ENCODE measurements at places on chromosomes 11 and 22.

GRCh38 chr11:87456499-87456898 lies 418.8 kb downstream of the TMEM135 start:
- no peak for DNase-seq

DNA sequence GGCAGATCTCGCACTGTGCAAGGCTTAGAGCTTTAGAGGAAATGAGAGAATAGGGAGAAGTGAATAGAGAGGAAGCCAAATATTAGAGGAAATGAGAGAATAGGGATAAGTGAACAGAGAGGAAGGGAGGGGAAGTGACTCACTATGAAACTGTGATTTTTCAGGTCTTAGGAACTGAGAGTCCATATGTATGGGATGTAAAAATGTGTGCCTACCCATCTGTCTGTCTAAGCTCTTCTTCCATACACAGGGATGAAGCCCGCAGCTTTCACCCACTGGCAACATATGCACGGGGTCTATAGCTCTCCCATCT lies 6.4 kb upstream of the CCDC86 start:
- no peak for DNase-seq

DNA sequence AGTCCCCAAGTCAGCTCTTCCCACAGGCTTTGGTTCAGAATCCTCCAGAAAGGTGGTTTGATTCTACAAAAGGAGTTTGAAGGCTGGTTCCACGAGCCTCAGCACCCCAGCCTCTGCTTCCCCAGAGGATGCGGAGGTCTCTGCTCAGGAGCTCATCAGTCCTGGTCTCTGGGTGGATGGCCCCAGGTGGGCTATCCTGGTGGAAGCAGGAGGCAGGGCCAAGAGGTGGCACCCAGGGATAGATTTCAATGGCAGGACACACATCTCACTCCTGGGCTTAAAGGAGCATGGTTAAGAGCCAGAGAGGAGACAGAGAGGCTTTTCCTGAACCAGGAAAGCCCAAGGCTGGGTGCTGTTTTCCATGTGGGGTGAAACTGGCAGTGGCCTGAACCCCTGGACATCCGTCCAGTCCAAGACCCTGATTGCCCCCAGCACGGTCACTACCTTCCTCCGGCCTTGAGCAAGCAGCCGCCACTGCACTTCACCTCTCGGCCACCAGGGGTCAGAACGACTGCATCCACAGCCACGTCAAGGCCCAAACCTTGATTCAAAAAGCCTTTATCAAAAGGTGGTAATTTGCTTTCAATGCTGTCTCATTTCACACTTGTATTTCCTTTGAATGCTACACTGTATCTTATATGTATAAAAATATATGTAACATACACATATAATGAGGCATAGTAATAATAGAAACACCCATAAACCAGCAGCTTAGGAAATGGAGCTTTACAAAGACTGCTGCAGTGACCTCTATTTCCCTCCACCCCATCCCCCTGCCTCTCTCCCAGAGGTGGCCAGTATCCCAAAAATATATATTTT lies 19.3 kb upstream of the FXYD2 start:
- no peak for DNase-seq

- no peak for DNase-seq
These were observed 7.4 kb downstream of the PEX26 start for GRCh38 chr22:18085188-18085587.

DNA sequence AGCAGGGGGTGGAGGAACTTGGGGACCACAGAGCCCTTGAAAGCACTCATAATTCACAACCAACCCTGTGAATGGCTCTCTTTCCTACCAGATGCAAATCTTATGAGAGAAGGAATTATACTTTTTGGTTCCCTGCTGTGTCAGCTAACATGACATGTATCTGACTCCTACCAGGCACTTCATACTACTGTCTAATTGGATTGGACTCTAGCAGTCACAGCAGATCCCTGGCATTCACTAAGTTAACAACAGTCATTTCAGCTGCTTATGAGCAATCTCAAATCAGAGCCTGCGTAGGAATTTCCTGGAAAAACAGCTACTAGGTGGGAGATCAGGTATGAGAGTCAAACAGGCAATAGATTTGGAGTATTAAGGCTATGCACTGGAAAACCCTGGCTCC lies 11.1 kb upstream of the ENDOD1 start:
- no peak for DNase-seq

DNA sequence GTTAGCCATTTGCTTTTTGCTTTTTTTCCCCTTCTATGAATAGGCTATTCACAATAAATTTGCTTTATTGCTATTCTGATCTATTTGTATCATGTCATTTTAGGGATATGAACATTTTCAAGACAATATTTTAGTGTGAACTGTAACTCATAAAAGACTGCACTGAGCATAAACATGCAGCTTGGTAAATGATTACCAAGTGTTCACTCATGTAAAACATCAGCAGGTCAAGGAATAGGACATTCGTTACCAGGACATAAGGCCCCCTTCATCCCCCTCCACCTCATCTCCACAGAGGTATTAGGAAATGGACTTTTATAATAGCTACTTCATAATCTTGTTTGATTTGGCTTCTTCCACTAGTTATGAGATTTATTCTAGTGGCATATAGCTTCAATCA lies 12.4 kb downstream of the NLRP14 start:
- DNase-seq, result no peak

GRCh38 chr11:11057472-11057854 lies 199.6 kb upstream of the ZBED5 start:
- no peak for DNase-seq

DNA sequence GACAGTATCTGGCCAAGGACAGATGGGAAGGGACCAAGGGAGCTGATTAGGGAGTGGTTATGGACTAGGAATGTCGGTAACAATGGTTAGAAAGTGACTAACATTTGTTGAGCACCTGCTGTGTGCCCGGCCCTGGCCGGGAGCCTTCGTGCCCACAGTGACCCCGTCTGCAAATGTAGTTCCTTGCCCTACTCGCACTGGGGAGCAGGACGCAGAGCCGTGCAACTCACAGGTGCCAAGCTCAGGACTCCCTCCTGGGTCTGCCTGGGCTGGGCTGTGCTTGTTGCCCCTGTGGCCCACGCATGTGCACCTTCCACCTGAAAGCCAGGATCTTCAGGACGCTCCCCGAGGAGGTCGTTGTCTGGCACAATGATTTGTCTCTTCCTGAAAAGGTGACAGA lies 56.7 kb upstream of the PPP6R3 start:
- no peak for DNase-seq

- DNase-seq, result no peak
These were observed 822.3 kb downstream of the LUZP2 start for GRCh38 chr11:25319127-25319526.

DNA sequence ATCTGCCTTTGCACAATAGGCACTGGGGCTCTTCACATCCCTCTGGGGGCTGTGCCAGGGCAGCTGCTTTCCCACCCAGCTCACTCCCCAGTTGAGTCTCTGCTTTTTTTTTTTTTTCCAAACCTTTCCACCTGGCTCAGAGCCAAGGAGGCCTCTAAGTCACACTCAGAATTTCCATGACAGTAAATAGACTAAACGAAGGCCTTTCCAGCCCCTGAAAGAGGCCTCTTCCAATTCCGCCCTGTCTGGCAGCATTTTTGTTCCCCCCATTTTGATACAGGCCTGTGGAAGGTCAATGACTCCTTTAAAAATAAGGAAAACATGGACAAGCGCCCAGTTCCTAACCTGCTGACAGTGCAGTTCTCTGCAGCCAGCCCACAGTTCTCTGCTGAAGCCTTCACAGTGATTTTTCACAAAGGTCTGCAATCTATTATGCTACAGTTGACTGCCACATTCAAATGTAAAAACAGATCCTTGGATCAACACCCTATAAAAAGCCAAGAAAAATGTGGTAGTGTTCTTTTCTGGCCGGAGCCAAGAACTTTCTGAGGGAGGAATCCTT lies 107.5 kb upstream of the SESN3 start:
- no peak for DNase-seq

DNA sequence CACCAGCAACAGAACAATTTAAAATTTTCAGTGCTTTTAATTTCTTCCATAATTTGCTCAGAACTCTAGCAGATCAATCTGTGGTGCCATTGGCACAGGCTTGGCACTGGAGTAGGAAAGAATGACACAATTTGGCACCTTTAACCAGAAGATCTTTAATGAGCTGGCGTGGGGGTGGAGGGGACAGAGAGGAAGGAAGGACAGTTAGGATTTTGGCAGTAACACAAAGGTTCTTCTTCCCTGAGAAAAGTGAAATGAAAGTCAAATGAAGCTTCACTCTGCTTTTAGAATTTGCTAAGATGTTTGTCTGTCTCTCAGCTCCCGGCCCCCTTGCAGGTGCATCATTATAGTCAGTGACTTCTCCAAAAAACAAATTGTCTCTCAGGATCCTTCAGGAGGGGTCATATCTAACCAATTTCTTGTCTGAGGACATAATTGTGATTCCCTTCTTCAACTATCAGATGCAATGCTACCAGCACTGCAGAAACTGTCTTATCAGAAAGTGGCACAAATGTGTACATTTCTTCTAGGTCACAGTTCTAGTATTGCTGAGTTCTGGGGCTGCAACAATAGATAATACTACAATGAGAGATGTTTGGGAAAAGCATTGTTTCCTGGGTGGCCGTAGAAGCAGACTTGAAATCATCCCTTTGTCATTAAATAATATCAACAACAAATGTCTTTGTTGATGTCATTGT lies 66.8 kb downstream of the CSTPP1 start:
- DNase-seq, result no peak

- DNase-seq, result no peak
These were observed 53.4 kb downstream of the P4HA3 start for GRCh38 chr11:74257959-74258553.

DNA sequence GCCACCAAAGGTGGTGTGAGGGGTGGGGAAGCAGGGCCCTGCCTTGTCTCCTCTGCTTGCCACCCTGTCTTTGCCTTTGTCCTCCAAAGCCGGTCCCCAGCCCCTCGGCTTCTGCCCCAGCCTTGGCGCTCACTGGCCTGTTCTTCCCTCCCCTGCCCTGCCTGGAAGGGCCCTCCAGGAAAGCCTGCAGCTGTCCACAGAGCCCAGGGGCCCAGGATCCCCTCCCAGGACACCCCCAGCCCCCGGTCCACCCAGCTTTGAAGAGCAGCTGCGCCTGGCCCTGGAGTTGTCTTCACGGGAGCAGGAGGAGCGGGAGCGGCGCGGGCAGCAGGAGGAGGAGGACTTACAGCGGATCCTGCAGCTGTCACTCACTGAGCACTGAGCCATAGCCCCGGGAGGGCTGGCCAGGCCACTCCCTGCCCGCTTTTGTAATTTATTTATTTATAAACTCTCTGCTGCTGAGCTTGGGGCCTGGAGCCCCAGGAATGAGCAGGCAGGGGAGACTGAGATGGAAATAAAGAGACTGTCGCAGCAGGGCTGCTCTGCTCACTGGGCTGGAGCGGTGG lies 1.3 kb upstream of the SSH3 start:
- DNase-seq, result no peak

DNA sequence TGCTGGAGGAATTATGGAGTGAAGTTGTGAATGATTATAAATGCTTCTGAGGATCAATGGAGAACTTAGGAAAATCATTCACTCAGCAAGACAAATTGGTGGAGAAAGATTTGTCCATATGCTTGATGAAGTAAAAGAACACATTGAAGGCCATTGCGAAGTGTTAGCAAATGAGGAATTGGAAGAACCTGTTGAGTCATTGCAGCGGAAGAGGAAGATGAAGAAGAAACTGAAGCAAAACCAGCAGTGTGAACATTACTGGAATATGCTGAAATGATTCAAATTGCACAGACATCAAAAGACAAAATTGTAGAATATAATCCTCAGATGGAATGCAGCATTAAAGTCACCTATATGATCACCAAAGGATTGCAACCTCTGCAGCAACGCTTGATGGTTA lies 168.1 kb downstream of the ADAMTS15 start:
- no peak for DNase-seq

DNA sequence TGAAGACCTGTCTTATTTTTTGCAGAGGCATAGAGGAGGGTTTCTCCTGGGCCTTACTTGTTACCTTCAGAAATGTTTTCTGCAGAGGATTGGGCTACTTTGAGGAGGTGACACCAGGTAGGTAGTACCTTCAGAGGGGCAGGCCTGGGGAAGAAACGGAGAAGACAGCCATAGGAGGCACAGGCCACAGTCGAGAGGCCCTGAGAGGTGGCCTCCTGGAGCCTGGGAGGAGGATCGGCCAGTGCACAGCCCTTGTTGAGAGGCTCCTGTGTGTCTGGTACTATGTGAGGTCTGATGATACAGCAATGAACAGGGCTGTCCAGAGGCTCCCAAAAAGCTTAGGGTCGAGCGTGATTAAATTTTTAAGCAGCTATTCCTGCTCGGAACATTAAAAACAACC lies 11.5 kb downstream of the GTPBP1 start:
- no peak for DNase-seq

- DNase-seq, result no peak
These were observed 61.1 kb upstream of the PDGFD start for GRCh38 chr11:104225047-104225446.

DNA sequence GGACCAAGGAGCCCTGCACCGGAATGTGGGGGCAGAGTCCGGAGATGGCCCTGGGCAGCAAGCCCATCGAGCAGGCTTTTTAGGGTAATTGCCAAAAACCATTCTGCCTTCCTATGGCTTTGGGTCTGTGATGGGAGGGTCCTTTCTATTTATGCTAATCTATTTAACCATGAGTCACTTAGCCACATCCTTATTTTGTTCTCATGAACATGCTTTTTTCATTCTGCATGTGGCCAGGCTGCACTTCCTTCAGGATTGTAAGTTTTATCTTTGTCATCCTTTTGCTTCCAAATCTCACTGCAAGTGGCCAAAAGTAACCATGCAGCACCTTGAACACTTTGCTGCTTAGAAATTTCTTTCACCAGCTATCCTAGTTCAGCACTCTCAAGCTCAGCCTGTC lies 88.3 kb downstream of the EFCAB6 start:
- DNase-seq, result no peak

DNA sequence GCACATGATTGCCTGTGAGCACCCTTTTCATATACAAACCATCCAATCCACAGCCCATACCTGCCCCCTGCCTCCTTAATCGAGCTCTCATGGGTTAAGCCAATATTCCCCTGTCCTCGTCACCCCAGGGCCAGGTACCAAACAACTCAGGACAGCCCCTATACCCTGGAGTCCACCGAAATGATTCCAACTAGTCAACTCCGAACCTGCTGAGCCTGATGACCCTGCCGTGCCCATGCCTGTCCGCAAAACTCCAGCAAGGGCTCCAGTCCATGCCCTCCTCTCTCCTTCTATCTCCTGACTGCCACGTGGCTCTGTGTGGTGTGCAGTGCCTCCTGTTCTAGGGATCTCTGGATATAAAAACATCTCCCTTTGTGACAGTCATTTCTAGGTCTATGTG lies 35.5 kb upstream of the SYT13 start:
- DNase-seq, result no peak

- DNase-seq, result no peak
These were observed 56.0 kb downstream of the SLC1A2 start for GRCh38 chr11:35363246-35363801.

GRCh38 chr22:36384766-36385481 lies 2.8 kb downstream of the MYH9 start:
- no peak for DNase-seq

DNA sequence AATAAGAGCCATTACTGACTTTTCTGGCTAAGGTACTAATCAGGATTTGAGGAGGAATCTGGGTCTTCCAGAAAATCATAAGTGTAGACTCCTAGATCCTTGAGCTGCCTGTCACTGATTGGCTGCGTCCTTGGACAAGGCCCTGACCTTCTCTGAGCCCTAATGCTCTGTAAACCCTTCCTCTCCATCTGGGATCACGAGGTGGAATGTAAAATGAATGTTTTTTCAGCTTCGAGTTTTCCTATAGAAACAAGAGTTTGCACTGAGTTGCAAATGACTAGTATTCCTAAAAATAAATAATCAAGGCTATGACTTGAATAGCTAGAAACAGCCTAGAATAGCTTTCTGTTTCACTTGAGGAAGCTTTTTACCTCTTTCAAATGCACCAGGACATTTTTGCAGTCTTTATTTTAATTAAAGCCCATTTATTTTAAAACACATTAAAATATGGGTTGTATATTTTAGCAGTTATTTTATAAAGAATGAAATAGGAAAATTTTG lies 1.1 kb upstream of the DIXDC1 start:
- no peak for DNase-seq
